ENCODE measurements at places on chromosomes 7 and 10. TPM values are rescaled to one million over a fixed set of nuclear protein-coding genes. Genes with fewer than 3 reads are reported as not detected.

The UMAD1 gene
- total RNA-seq = 12.6 TPM

The POP7 gene
- total RNA-seq = 39.6 TPM

The PSD gene
- total RNA-seq = 0.71 TPM

The SEMA4G gene
- total RNA-seq = 0.78 TPM

The TMEM273 gene
- 0.34 TPM for total RNA-seq

The THSD7A gene
- total RNA-seq = 0.28 TPM

The OR2A25 gene
- not detected for total RNA-seq

The CAV2 gene
- 188 TPM for total RNA-seq

The BLNK gene
- 10.6 TPM for total RNA-seq

The CUBN gene
- total RNA-seq = 0.71 TPM

All from nasal cavity respiratory epithelium epithelial cell of viscerocranial mucosa (primary cell).